Heart left ventricle (tissue), 16 donors: ENCODE measurements at places on chromosomes 16 and 17. TPM values are rescaled to one million over a fixed set of nuclear protein-coding genes. Genes with fewer than 3 reads are reported as not detected.

The PRRT2 gene
- polyA plus RNA-seq: 0.24 TPM

The LDHD gene
- 104 TPM for polyA plus RNA-seq

The KCNH4 gene
- polyA plus RNA-seq: 0.08 TPM

The SOST gene
- polyA plus RNA-seq: not detected

The IL34 gene
- polyA plus RNA-seq: 2.3 TPM

The MPP2 gene
- 6.7 TPM for polyA plus RNA-seq

The CX3CL1 gene
- polyA plus RNA-seq: 15.5 TPM

The GNGT2 gene
- polyA plus RNA-seq: 1.8 TPM

The ACAP1 gene
- 6.1 TPM for polyA plus RNA-seq

The CD300A gene
- polyA plus RNA-seq: 1.5 TPM
